NCI-H2171 (cell line): ENCODE measurements at places on chromosomes 7 and 10.

- peak; percentile 80 for DNase-seq
These were observed 38.5 kb downstream of the ZNF777 start for GRCh38 chr7:149422162-149422913.

DNA sequence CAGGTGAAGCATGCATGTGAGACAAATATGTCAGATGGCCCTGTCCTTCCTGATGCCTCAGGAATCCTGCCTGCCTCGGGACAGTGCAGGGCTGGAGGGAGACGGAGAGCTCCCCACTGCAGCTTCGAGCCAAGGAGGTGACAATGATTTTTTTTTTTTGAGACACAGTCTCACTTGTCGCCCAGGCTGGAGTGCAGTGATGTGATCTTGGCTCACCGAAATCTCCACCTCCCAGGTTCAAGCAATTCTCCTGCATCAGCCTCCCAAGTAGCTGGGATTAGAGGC lies 68.8 kb downstream of the OAT start:
- DNase-seq = no peak

DNA sequence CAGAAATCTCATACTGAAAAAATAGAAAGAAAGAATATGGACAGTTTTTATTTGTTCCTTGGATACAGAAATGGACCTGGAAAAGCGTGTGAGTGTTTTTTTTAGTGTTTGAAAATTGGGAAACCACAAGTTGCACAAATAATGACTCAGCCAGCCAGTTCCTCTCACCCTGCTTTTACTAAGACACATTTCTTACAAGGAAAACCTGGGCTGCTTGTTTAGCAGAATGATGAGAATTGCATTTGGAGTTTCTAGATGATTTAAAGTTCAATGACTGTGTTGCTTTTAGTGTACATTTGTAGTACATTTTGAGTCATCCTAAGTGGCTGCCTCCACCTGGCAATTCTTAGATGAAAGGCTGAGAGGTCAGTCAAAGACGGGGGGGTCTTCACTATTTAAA lies 218.7 kb downstream of the ABCA13 start:
- no peak for DNase-seq

- DNase-seq = no peak
These were observed 30.1 kb upstream of the ASAH2 start for GRCh38 chr10:50281210-50281966.
